ENCODE measurements at places on chromosomes 7 and 10. TPM values are rescaled to one million over a fixed set of nuclear protein-coding genes. Genes with fewer than 3 reads are reported as not detected.

DNA sequence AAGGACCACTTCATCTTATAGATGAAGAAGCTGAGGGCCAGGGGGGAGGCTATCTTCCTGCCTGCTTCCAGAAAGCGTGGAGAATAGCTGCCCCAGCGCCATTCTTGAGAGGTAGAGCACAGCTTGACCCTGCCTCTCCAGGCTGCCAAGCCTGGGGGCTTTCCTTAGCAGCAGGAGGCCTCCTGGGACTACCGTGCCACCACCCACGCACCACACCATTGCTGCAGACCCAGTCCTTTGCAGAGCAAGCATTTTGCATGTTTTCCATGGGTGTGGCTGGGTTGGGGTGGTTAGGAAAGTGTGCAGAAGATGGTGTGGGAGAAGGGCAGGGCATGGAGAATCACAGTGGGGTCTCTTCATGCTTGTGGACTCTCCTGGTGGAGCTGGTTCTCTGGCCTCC is 64.9 kb downstream of the TBXAS1 start:
- DNase-seq = no peak

DNA sequence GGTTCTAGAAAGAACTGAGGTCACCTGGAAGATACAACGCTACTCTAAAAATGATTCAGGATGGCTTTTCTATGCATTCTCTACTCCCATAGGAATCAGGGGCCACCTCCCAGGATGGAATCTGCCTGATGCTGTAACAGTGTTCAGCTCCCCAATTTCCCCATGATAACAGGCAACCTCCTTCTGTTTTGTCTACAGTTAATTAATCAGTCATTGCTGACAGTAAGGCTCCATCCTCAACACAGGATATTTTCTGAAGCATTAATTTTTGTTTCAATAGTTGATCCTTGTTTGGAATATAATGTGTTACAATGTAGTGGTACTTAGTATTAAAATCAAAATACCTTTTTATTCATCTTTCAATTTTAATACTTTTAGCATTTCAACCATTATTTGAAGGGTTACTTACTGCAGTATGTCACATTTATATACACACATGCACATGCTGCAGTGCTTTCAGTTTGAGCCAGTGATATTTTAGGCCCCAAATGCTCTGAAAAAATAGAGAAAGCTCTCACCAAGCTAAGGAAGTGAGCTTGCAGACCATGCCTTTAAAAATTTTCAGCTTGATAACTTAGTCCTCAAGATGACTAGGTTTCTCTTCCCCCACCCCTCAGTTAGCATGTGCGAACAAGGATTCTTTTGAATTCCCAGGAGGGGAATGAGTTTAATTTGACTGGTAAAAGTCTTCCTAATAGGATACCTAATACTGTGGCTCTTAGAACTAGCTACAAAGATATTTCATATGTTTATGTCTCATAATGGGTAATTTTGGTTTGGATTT is 592 bp upstream of the PIK3CG start:
- DNase-seq = no peak

- DNase-seq = no peak
These were observed 251.2 kb downstream of the BAMBI start for GRCh38 chr10:28928484-28928883.

DNA sequence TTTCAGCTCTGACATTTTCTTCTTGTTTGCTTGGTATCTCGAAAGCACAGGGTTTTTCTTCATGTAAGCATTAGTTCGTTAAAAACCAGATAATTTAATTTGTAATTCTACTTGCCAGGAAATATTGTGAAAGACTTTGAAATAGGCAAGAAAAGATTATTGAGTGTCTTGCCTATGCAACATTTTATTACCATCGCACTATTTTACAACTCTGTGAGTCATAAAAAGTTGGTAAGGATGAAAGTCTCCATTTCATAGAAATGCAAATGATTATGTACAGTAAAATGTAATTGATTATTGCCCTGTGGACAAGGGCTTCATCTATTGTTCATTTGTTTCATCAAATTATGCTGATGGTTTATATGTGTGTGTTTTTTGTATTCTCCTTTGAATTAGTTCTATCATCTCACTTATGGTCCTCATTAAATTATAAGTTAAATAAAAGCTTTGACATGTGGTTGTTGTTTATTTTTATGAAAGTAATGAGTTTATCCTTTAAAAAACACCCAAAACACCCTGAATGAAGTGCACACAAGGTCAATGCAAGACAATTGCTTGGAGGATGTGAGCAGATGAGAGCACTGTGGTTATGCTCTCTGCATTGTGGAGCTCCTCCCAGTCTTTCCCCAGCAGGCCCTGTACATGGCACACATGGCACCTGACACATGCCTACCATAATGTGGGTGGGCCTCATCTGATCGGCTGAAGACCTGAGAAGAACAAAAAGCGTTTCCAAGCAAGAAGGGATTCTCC is 230.8 kb downstream of the CXCL12 start:
- DNase-seq = no peak

Gene SFTPA1
- polyA plus RNA-seq = not detected

GRCh38 chr7:100013328-100013676 is 2.1 kb upstream of the ZKSCAN1 start:
- DNase-seq = no peak

GRCh38 chr10:28812384-28813372 is 135.4 kb downstream of the BAMBI start:
- DNase-seq = no peak

- no peak for DNase-seq
These were observed 468.8 kb upstream of the NRP1 start for GRCh38 chr10:33803248-33803647.

DNA sequence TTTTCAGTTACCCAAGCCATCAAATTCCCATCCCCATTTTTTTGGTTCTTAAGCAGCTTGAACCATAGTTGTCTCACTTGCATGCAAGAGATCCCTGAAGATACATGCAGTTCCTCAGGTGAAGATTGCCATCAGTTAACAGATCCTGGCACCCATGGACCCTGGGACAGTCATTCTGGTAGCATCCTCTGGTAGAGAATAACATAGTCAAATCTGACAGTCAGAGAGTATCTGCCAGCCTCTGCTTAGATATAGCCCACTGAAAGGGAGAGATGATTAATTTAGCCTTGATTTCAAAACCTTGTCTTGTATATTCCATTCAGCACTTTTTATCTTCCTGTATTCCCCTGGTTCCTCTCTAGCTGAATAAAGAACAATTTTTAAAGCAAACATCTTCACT is 280.4 kb downstream of the KCNMA1 start:
- DNase-seq = no peak

Gene SCIN
- 0.17 TPM for polyA plus RNA-seq

DNA sequence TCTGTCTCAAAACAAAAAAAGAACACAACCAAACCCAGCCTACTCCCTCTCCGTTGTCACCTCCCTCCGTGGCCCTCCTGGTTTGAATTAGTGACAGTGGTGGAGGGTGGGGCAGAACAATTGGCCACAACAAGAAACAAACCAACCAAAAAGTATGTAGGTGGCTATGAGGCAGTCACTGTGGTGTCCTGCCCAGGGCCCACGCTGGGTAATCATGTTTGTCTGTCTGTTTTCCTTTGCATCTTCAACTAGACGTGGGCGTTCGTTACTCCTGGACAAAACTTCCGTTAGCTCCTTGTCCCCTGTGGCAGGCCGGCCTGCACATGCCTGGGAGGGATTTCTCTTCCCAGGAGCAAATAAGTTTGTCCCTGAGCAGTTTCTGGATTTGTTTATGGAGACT is 78.4 kb downstream of the XRCC2 start:
- no peak for DNase-seq

DNA sequence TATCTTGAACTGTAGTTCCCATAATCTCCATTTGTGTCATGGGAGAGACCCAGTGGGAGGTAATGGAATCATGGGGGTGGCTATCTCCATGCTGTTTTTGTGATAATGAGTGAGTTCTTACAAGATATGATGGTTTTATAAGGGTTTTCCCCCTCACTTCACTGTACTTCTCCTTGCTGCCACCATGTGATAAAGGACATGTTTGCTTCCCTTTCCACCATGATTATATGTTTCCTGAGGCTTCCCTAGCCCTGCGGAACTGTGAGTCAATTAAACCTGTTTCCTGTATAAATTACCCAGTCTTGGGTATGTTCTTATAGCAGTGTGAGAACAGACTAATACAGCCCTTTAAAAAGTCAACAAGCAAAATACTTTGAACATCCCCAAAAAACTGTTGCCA is 427.7 kb downstream of the HTR7 start:
- no peak for DNase-seq

DNA sequence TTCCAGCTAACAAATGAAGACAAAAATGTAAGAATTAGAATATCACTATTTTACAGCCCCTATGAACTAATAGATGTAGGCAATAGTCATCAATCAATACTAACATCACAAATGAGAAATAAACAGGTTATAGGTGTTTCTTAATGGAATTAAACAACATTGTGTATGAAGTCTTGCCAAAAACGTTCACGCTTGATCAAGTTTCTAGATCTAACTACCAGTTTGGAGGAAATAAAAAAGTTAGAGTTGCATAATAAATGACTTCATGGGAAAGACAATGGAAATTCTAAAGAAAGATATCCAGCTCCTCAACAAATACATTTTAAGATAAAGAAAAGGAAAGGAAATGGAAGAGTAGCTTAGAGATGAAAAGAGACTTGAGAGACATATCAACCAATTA is 19.7 kb downstream of the TAC1 start:
- no peak for DNase-seq

Gene GNAT3
- polyA plus RNA-seq = not detected

GRCh38 chr7:15566476-15566875 is 4.7 kb upstream of the AGMO start:
- DNase-seq = no peak

- DNase-seq = no peak
These were observed 123.9 kb downstream of the SEMA3C start for GRCh38 chr7:80794631-80795573.

- no peak for DNase-seq
These were observed 33.0 kb upstream of the GALNTL5 start for GRCh38 chr7:151923097-151923876.

Gene FAM25G
- polyA plus RNA-seq = not detected

- peak; percentile 42 for DNase-seq
These were observed 21.5 kb upstream of the AKR1E2 start for GRCh38 chr10:4804465-4804864.

- no peak for DNase-seq
These were observed 30.1 kb upstream of the POT1 start for GRCh38 chr7:124959676-124960075.

- no peak for DNase-seq
These were observed 85.3 kb upstream of the CARD11 start for GRCh38 chr7:3128857-3129490.

Gene CPA2
- not detected for polyA plus RNA-seq

DNA sequence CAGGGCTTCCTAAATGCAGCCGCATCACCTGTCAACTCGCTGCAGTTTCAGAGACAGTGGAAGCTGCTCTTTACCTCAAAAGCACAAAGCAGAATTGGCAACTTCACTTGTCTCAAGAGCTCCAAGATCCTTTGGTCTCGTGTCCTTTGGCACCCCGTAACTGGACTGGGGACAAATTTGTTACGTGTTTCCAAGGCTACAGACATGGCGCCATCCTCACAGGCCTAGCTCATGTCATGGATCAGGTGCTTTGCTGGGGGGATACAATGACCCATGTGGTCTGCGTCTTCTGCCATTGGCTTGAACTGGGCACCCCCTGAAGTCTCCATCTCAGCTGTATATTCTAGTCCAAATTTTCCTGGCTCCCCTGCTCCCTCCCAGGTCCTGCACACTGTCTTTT is 48.6 kb downstream of the CHST3 start:
- no peak for DNase-seq

All from BJ (cell line).